ENCODE measurements at places on chromosomes 16 and 17. TPM values are rescaled to one million over a fixed set of nuclear protein-coding genes. Genes with fewer than 3 reads are reported as not detected.

The CBLN1 gene
- not detected for total RNA-seq

GRCh38 chr17:49741009-49741691 lies 22.8 kb downstream of the FAM117A start:
- peaks cover 38% of the 10 kb centered on the region for H3K36me3 ChIP-seq
- H3K4me1 ChIP-seq = peaks cover 87% of the 10 kb centered on the region
- DNase-seq = no peak
- H3K27ac ChIP-seq = peak overlapping the region; percentile 100

DNA sequence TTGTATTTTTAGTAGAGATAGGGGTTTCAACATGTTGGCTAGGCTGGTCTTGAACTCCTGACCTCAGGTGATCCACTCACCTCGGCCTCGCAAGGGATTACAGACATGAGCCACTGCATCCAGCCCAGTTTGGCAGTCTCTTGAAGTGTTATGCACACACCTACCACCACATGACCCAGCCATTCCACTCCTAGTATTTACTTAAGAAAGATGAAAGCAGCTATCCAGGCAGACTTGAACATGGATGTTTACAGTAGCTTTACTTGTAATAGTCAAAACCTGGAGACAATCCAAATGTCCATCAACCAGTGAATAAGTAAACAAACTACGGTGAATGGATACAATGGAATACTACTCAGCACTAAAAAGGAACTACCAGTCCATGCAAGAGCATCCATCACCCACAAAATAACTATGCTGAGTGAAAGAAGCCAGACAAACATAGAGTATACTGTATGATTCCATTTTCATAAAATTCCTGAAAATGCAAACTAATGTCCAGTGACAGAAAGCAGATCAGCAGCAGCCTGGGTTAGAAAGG lies 37.8 kb upstream of the RASD1 start:
- H3K4me1 ChIP-seq = no peaks in the 10 kb centered on the region
- H3K27me3 ChIP-seq = no peaks in the 10 kb centered on the region
- DNase-seq = no peak
- no peak overlapping the region for H3K27ac ChIP-seq
- H3K4me3 ChIP-seq = no peak overlapping the region
- no peaks in the 10 kb centered on the region for H3K36me3 ChIP-seq

GRCh38 chr17:27670791-27671590 lies 40.0 kb downstream of the LGALS9 start:
- no peak overlapping the region for H3K27ac ChIP-seq
- no peak for DNase-seq
- no peaks in the 10 kb centered on the region for H3K4me1 ChIP-seq
- no peaks in the 10 kb centered on the region for H3K36me3 ChIP-seq

All from activated CD8-positive, alpha-beta memory T cell treated with anti-CD3 and anti-CD28 coated beads, Interleukin-2, amount 10 ng/mL, durations not matched to agents 7 days and 5 days (primary cell).